ENCODE measurements at places on chromosomes 5 and 9.

DNA sequence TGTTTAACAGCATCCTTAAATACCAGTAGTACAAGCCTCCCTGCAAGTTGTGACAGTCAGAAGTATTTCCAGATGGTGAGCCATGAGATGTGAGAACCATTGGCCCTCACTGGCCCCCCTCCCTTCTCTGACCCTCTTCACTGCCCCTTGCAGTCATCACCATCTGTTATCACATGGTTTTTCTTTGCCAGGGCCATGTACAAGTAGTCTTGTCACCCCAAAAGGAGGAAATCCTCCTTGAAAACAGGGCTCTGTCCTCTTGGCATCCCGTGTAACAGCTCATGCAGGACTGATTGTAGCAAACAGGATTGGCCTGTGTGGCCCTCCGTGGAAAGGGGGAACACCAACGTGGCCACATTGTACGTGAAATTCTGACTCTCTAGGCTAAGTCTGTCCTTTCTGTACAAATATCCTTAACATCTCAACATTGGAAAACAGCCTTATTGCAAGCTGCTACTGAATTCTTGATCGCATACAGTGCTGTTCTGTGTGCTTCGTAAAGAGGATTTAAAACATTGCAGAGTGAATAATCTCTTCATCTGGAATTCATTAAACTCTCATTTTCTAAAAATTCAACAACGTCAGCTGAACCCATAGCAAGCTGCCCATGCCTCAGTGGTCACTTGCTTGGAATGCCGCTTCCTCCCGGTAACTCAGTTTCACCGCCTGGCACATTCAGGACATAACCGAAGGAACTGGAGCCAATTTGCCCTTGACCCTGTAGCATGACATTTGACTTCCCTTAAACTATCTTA is 171.7 kb downstream of the ATPSCKMT start:
- no peak for DNase-seq

DNA sequence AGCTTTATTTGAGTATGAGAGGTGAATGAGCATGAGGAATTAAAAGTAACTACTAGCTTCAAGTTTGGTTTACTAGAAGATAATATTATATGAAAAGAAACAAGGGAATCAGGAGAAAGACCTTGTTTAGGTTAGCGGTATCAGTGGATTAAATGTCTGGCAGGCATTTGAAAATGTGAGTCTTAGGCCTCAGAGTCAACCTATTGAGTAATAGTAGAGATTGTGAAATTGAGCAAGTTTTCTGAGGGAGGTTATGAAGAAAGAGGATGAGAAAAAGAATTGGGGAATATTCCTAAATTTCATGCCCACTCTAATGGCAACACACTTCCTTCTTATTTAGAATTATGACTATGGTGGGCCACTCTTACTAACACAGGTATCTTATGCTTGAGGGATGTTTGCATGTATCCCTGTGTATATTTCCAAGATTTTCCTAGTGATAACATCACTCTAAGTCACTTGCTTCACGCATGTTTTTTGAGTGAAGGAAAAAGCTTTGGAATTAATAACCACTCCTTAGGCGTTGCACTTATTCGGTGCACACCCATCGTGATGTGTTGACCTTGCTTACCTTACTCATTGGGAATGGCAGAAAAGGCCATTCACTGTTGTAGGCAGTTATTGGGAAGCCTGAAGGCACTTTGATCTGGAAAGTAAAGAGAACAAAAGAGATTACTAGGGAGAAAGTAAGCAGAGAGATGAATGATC is 8.2 kb upstream of the ELL2 start:
- no peak for DNase-seq

GRCh38 chr5:52043137-52043536 is 659.9 kb downstream of the ISL1 start:
- no peak for DNase-seq

GRCh38 chr5:138883211-138883610 is 8.1 kb upstream of the LRRTM2 start:
- no peak for DNase-seq

DNA sequence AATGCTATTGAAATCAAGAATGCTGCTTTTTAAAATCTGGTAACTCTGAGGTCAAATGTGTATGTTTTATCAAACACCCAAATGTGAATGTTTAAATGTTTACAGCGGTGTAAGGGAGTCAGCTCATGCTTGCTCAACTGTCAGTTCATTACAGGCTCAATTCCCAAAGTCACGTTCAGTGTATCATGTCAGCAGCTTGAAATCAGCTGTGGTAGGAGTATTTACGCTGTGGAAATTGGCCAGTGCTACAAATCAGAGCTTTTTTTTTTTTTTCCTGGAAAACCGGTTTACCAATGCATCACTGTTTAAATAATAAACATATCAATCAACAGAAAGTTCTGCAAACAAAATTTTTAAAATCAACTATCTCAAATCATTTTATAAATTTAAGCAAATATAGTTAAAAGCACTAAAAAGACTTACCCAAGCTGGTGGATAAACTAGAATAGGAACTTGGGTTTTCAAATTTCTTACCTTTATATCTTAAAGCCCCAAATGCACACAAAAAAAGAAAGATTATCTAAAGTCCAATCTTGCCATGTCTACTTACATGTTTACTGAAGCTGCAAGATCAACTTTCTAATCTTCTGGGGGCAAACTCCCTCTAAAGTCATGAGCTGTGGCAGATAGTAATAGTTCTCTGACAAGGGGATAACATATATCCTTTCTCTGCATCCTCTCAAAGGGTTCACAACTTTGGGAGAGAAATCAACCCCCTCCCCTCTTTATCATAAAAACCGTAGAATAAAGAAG is 57.6 kb upstream of the GRAMD2B start:
- DNase-seq, result no peak

GRCh38 chr9:114552706-114553105 is 34.9 kb upstream of the ATP6V1G1 start:
- no peak for DNase-seq

GRCh38 chr9:82940376-82940775 is 122.6 kb downstream of the RASEF start:
- DNase-seq, result no peak

GRCh38 chr5:29822521-29822920 is 1371.0 kb upstream of the CDH6 start:
- DNase-seq, result no peak

GRCh38 chr9:121201045-121201737 is 478 bp downstream of the RAB14 start:
- DNase-seq, result no peak

DNA sequence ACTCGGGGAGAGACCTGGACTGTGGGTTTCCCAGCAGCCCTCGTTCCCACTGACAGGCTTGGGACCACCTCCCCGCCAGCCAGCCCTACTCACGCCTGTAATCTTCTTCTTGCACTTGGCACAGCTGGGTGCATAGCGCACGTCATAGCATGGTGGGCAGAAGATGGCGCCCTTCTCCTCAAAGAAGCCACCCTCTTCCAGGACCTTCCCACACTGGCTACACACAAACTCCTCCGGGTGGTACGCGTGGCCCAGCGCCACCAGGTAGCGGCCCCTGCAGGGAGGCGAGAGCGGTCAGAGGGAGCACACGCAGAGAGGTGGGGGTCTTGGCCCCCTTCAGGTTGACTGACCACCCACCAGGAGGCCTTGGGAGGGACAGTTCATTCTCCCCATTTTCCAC is 9.4 kb downstream of the PDLIM7 start:
- DNase-seq, result no peak

DNA sequence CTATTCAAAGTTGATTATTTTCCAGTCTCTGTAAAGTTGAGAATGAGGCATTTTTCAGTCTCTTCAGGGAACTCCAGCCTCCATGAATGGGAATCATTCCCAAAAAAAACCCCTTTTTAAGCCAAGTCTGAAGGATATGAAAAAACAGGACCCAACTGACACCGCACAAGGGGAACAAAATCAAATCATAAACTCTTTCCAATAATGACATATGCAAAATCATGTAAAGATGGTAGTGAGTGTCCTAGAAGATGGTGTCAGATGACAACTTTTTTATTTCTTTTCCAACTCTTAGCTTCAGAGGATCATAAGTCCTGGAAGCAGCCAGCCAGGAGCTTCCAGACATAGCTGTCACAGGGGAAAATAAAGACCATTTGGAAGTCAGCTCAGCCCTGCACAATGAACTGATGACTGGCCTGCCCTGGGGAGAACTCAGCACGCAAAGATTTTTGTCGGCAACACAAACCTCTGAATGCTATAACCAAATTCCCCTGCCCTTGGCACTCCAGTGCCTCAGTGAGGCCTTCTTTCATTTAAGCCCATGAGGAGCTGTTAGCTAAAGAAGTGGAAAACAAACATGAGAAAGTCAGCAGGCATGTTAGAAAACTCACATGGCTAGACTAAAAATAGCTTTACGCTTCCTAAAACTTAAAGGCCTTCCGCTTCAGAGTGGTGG is 85.4 kb downstream of the SLC1A3 start:
- DNase-seq, result no peak

- DNase-seq, result no peak
These were observed 32.4 kb upstream of the CKS2 start for GRCh38 chr9:89278551-89278950.

DNA sequence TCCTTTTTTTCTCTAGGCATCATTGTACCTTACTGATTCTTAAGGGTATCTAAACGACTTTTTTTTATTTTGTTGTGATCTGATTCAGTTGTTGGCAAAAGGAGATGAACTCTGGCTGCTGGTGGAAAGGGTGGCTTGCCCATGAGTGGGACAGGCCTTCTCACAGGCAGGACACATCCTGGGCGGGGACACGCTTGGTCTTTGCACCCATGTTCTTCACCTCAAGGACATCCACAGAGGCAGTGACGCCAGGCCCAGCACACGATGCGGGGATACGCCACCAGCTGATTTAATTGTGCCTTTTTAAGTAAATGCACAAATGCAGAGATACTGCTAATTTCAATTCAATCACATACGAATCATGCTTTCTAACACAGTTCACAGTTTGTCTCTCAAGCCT is 208.1 kb downstream of the FANCC start:
- DNase-seq, result no peak

DNA sequence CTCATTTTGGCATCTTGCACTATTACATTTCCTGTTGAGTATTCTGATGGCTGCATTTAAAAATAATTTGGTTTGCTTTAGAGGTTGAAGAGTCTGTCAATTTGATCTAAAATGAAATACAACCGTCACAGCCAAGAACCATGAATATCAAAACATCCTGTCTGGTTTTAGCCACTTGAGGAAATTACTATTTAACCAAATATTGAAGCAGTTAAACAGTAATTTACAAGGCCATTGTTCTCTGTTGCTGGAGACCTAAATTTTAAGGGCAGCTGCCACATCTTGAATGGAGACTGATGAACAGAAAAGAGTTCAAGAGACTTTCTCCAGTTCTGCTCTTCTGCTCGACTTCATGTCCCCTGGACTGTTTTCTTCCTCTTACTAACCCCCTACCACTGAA is 549.4 kb downstream of the LRRC70 start:
- no peak for DNase-seq

GRCh38 chr9:84791643-84792042 is 122.1 kb downstream of the NTRK2 start:
- DNase-seq, result no peak

DNA sequence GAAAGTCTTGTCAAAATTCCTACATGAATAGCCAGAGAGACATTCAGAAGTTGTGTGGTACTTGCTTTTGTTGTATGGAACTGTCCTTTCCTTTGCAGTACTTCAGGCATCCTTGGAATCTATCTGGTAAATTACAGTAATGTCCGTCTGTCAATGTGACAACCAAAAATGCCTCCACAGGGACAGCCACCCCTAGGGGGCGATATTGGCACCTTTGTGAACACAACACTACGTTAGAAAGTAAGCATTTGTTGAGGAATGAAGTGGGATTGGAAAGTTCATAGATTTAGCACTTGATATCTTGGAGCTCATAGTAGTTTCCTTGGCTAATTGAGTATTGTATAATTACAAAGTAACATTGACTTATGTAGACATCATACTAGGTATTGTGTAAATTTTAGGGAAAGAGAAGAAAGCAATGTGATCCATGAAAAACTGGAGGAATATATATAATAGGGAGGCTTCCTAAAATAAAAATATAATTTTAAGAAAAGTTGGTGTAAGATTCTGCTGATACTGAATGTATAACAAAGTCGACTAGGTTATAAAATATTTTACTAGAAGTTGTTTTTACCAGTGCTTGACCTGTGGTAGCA is 32.7 kb downstream of the TMEFF1 start:
- peak; percentile 17 for DNase-seq

GRCh38 chr5:151700820-151701219 is 14.1 kb upstream of the SPARC start:
- no peak for DNase-seq

DNA sequence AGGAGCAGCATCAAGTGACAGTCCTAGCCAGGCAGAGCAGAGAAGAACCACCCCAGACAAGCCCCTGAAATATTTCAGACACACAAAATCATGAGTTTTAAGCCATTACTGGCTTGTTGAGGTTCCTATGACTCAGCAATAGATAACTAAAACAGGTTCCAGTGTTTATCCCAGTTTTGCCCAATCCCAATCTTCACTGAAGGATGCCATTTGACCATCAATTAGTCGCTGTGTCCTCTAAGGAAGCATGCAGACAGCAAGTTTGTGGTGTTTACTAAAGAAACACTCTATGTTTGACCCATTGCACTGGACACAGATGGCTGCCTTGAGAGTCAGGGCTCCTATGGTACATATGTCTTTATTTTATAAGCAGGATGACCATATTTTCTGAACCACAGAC is 186.7 kb downstream of the SYK start:
- DNase-seq, result no peak

- no peak for DNase-seq
These were observed 567.0 kb downstream of the CETN3 start for GRCh38 chr5:89842531-89842930.

- DNase-seq, result no peak
These were observed 245.3 kb downstream of the ADGRV1 start for GRCh38 chr5:90803876-90804275.

DNA sequence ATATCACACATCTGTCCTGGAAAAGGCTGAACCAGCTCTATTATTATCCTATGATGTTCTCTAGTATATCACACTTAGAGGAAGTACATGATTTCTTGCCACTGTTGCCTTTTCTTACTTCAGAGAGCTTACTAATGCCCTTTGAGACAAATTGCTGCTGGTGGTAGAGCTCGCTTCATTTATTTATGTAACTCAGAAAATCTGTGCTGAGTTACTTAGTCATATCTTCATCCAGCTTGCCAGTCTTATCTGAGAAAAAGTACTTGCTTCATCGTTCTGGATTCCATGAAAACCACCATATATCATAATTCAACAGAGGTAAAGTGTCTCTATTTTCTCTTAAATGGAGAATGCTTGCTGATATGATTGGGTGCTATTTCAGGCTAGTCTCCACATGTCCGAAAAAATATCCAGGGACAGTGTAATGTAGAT is 26.6 kb downstream of the PTPDC1 start:
- DNase-seq, result no peak

DNA sequence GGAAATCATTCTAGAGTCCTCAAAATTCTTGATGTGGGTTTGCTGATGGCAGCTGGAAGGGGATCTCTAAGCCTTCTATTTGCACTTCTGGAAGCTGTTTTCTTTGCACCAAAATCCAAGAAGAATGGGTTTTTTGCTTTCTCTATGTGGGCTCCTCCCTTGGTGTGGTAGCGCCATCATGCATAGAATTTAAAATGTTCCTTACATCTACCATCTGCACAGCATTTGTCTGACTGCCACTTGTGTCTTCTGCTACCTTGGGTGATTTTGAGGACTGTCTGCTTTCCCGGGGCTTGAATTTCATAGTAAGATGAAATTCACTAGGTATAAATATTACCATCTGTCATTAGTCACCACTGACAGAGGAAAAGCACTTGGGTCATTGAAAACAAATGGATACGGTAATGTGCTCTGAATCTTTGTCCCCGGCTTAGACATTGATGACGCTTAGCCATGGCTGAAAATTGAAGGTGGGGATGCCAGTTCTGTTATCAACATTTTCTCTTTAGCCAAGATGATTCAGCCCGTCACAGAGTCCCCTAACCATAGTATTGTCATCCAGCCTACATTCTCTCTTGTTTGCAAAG is 30.0 kb downstream of the SNX30 start:
- no peak for DNase-seq

- no peak for DNase-seq
These were observed 332.7 kb downstream of the DIRAS2 start for GRCh38 chr9:90309809-90310520.
